ENCODE measurements at places on chromosomes 13 and 19. TPM values are rescaled to one million over a fixed set of nuclear protein-coding genes. Genes with fewer than 3 reads are reported as not detected.

- no peak within 1 kb of the TSS for H3K27ac ChIP-seq
- DNase-seq = no peak
- no peaks in the 10 kb centered on the region for H3K36me3 ChIP-seq
- H3K4me1 ChIP-seq = peaks cover 11% of the 10 kb centered on the region
- peaks cover 63% of the 10 kb centered on the region for H3K27me3 ChIP-seq
- peak within 1 kb of the TSS; percentile 44 for H3K4me3 ChIP-seq
Observed at GRCh38 chr19:35856546-35857149, at the start of gene KIRREL2. KIRREL2 (plus strand) TSS chr19:35856911; CDS start chr19:35857120, 209 bp downstream.

DNA sequence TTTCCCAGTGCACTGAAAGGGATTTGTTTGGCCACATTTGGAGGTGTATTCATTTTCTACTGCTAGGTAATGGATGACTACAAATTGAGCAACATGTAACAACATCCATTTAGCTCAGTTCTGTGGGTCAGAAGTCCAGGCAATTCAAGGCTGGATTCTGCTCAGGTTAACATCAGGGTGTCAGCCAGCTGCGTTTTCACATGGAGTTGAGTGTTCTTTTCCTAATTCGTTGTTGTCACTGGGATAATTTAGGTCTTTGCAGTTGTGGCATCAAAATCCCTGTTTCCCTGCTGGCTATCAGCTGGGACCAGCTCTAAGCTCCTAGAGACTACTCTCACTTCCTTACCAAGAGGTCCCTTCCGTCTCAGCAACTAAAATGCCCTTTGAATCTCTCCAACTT is 25.4 kb downstream of the MIR17HG start:
- H3K4me1 ChIP-seq = no peaks in the 10 kb centered on the region
- H3K4me3 ChIP-seq = no peak overlapping the region
- H3K27me3 ChIP-seq = no peaks in the 10 kb centered on the region
- no peak overlapping the region for H3K27ac ChIP-seq

DNA sequence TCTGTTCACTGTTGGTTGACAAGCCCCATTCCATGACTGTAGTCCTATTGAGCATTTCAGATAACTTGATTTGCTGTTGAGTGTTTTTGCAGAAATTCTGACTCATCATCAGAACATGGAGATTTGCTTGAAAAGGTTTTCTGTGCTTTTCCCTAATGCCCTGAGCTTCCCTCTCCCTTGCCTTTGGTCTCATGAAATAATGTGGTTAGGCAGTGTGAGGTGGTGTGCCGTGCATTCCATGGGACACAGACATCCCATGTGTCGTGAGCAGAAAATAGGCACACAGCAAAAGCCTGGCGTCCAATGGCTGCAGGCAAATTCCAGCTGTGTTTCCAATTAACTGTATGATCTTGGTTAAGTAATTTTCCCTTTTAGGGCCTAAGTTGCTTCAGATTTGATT is 197.4 kb downstream of the DLEU7 start:
- H3K27me3 ChIP-seq = no peaks in the 10 kb centered on the region
- H3K36me3 ChIP-seq = no peaks in the 10 kb centered on the region
- no peak overlapping the region for H3K4me3 ChIP-seq

GRCh38 chr13:100680131-100680530 is 5.5 kb upstream of the TMTC4 start:
- no peaks in the 10 kb centered on the region for H3K36me3 ChIP-seq
- no peak for DNase-seq
- no peak overlapping the region for H3K27ac ChIP-seq
- no peaks in the 10 kb centered on the region for H3K27me3 ChIP-seq

DNA sequence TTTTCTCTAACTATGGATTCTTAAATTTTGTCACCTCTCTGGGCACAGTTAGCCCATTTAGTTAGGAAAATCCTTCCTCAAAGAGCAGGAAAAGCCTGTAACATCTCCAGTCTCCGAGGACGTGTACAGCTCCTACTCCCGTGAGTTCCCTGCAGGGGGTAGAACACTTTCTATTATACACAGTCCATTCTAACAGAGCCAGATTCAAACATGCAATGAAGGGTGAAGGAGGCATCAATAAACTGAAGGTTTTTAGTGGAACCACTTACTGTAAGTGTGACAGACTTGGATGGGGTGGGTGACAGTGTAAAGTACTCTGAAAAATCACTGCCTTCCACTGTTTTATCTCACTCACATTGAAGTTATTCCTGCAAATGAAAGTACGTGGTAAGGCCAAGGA is 204.7 kb upstream of the DACH1 start:
- no peak for DNase-seq
- no peaks in the 10 kb centered on the region for H3K27me3 ChIP-seq
- H3K4me1 ChIP-seq = no peaks in the 10 kb centered on the region
- no peaks in the 10 kb centered on the region for H3K36me3 ChIP-seq
- H3K4me3 ChIP-seq = no peak overlapping the region

GRCh38 chr13:50225193-50226155 is 210.2 kb downstream of the KCNRG start:
- no peaks in the 10 kb centered on the region for H3K27me3 ChIP-seq
- DNase-seq = no peak
- peaks cover 5% of the 10 kb centered on the region for H3K4me1 ChIP-seq
- H3K27ac ChIP-seq = no peak overlapping the region
- H3K4me3 ChIP-seq = no peak overlapping the region

DNA sequence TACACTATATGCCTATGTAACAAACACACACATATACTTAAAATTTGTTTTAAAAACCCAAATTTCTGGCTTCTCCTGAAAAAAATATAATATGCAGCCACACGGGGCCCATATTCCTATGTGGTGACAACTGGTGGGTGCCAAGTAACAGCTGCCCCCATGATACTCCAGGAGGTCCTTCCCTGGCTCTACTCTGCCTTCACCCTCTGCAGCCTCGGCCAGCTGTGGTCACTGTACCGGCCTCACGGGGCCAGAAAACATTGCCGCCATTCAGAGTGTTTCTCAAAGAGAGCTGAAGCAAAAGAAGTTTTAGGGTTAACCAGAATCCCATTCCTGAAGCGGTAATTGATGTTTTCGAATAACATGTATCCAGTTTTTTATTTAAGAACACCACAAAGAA is 32.6 kb upstream of the POP4 start:
- no peak overlapping the region for H3K4me3 ChIP-seq
- H3K27me3 ChIP-seq = peaks cover 51% of the 10 kb centered on the region
- DNase-seq = no peak
- H3K4me1 ChIP-seq = no peaks in the 10 kb centered on the region

DNA sequence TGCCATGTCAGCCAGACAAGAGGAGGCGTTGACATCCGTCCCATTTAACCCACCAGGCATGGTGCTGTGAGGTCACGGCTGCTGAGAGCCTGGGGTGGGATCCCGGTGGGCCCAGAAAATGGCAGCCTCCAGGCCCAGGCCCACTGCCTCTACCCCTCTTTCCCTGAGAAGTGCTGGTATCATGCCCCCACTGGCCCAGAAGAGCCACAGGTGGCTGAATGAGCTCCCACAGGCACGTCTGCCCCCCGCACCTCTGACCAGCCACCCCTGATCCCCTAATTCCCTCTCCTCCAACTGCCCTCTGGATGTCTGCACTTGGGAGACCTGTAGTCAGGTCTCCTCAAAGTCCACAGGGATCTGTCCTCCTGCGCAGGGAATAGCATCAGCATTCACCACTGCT is 37.3 kb upstream of the KCTD15 start:
- peaks cover 9% of the 10 kb centered on the region for H3K4me1 ChIP-seq
- H3K27ac ChIP-seq = no peak overlapping the region
- DNase-seq = no peak
- no peaks in the 10 kb centered on the region for H3K36me3 ChIP-seq
- no peaks in the 10 kb centered on the region for H3K27me3 ChIP-seq

GRCh38 chr13:61410669-61411297 is 4.9 kb downstream of the PCDH20 start:
- no peak overlapping the region for H3K4me3 ChIP-seq
- DNase-seq = no peak
- peaks cover 8% of the 10 kb centered on the region for H3K27me3 ChIP-seq
- no peaks in the 10 kb centered on the region for H3K4me1 ChIP-seq
- no peaks in the 10 kb centered on the region for H3K36me3 ChIP-seq

DNA sequence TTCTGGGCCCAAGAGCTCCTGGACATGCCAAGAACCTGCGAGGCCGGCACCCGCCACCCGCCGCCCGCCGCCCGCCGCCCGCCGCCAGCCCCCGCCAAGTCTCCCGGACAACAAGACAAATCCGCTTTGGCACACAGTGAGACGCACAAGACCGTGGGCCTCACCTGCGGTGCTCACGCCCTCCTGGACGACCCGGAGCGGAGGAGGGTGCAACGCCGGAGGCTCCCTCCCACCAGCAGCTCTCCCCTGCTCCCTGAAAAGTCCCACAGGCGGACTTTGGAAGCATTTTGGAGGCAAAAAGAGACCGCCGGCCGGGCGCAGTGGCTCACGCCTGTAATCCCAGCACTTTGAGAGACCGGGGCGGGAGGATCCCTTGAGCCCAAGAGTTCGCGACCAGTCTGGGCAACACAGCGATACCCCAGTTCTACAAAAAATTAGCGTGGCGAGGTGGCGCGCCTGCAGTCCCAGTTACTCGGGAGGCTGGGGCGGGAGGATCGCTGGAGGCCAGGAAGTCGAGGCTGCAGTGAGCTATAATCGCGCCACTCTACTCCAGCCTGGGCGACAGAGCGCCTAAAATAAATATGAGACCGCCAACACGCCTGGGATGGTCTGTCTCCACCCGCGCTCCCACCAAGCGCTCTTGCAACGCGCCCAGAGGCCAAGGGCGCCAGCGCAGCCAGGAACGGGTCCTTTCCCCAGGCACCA is 783 bp downstream of the RHPN2 start:
- H3K4me3 ChIP-seq = peak overlapping the region; percentile 62
- no peaks in the 10 kb centered on the region for H3K36me3 ChIP-seq
- H3K27me3 ChIP-seq = peaks cover 44% of the 10 kb centered on the region
- H3K4me1 ChIP-seq = peaks cover 3% of the 10 kb centered on the region
- no peak for DNase-seq

GRCh38 chr19:46554161-46554560 is 47.0 kb upstream of the CALM3 start:
- no peak for DNase-seq
- no peak overlapping the region for H3K27ac ChIP-seq
- no peaks in the 10 kb centered on the region for H3K36me3 ChIP-seq
- no peaks in the 10 kb centered on the region for H3K27me3 ChIP-seq
- no peaks in the 10 kb centered on the region for H3K4me1 ChIP-seq

DNA sequence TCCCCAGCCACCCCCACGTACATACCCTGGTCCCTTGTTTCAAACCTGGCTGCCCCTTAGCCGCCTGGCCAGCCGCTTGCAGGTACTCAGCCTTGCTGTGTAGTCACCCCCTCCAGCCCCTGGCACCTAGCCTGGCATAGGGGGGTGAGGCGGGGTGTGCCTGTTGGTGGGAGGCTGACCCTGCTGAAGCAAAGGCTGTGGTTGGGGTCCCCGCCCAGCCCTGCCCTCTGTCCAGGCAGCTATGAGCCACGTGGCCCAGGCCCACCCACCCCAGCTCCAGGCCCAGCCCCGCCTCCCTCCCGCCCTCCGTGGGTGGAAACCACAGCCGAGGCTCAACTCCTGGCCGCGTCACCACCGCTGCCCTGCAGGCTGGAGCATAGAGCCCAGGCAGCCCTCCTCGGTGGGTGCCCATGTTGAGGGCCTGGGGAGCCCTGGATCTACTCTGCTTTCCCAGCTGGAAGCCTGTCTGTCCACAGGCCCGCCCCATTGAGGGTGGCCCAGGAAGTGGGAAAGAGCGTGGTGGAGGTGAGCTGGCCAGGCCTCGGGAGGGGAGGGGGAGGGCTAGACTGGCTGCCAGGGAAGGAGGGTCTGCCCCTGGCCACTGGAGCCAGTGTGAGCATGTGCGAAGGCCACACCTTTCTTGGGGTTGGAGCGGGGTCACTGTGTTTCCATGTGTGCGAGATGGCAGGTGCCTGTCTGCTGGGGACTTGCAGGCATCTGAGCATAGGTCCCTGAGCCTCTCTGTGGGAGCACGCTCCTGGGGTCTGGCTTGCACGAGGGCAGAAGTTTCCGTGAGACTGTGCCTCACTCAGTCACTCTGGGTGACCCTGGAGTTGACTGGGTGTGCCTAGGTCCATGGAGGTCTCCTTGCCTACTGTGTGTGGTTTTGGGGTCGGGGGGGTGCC is 31.0 kb downstream of the PAK4 start:
- H3K4me3 ChIP-seq = no peak overlapping the region
- H3K27ac ChIP-seq = no peak overlapping the region
- no peaks in the 10 kb centered on the region for H3K4me1 ChIP-seq
- H3K36me3 ChIP-seq = no peaks in the 10 kb centered on the region
- H3K27me3 ChIP-seq = no peaks in the 10 kb centered on the region

GRCh38 chr13:51834581-51835171 is 10.3 kb downstream of the TMEM272 start:
- H3K4me3 ChIP-seq = no peak overlapping the region
- DNase-seq = no peak
- H3K27ac ChIP-seq = no peak overlapping the region
- H3K4me1 ChIP-seq = no peaks in the 10 kb centered on the region
- no peaks in the 10 kb centered on the region for H3K27me3 ChIP-seq

DNA sequence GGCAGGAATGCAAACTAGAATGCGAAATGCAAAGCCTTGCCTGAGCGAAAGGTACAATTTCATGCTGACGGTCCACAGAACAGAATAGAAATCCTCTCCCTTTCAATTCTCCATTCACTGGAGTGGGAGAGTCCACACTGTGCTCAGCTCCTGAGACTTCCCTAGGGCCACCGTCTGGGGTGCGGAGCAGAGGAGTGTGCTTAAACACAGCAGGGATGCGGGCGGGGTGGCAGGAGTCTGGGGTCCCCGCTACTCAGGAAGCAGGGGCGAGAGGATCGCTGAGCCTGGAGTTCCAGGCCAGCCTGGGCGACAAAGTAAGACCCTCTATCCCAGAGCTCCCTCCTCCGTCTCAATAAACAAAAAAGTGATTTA is 552 bp upstream of the ZNF816 start:
- no peak for DNase-seq
- H3K27me3 ChIP-seq = no peaks in the 10 kb centered on the region
- no peaks in the 10 kb centered on the region for H3K4me1 ChIP-seq
- peak overlapping the region; percentile 75 for H3K4me3 ChIP-seq
- H3K27ac ChIP-seq = peak overlapping the region; percentile 72

DNA sequence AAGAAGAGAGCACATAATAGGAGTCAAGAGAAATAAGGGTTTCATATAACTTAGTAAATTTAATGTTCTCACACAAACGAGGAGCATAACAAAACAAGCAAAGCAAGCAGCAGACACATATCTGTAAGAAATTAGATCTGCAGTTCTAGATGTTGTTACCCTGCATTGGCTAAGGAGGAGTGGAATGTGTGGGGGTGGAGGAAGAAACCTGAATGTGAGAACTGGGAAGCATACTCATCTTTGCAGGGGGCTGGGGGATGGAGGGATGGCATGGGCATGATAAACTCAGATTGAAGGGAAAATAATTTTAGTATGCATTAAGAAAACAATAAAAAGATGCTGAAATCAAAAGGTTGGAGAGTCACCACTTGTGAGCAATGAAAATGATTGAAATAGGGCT is 255.0 kb downstream of the LIG4 start:
- no peak for DNase-seq
- H3K4me1 ChIP-seq = no peaks in the 10 kb centered on the region
- H3K27ac ChIP-seq = no peak overlapping the region
- H3K27me3 ChIP-seq = no peaks in the 10 kb centered on the region
- no peak overlapping the region for H3K4me3 ChIP-seq

Gene PSENEN
- total RNA-seq = 32.0 TPM

Gene ZNF229
- 7.0 TPM for total RNA-seq

Gene LIM2
- total RNA-seq = not detected

Gene ZNF284
- 1.4 TPM for total RNA-seq

Gene GPR4
- total RNA-seq = 4.3 TPM

Gene BAX
- 22.4 TPM for total RNA-seq

Gene WDR88
- 0.16 TPM for total RNA-seq

Gene CD37
- total RNA-seq = 21.2 TPM
